ENCODE measurements at places on chromosomes 2 and 18. TPM values are rescaled to one million over a fixed set of nuclear protein-coding genes. Genes with fewer than 3 reads are reported as not detected.

RAB12 gene
- total RNA-seq, result 14.6 TPM

TTR gene
- not detected for total RNA-seq

DYTN gene
- total RNA-seq, result not detected

CNTNAP5 gene
- total RNA-seq, result not detected

MYO5B gene
- total RNA-seq, result not detected

DNER gene
- total RNA-seq, result not detected

GKN1 gene
- not detected for total RNA-seq

GRCh38 chr2:131425231-131425941 is 50.5 kb upstream of the TUBA3D start:
- no peak for DNase-seq

GRCh38 chr2:21041943-21042707 is 1.7 kb downstream of the APOB start:
- DNase-seq, result no peak

GRCh38 chr18:984004-984403 is 79.3 kb downstream of the ADCYAP1 start:
- DNase-seq, result no peak

DNA sequence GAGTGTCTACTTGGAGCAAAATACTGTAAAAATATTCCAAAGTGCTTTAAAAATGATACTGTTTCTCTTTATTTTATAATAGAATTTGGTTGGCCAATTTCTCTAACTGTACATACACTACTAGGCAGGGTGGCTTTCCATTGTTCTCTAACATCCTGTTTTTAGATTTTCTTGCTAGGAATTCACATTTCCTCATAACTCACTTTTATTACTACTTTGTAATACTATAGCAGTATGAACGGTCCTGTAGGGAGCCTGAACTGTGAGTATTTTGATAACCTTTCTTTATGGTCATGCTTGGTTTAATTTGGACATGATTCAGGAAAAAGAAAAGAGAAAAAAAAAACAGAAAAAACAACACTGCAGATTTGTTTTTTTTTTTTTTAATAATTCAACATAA is 37.8 kb downstream of the GCG start:
- no peak for DNase-seq

DNA sequence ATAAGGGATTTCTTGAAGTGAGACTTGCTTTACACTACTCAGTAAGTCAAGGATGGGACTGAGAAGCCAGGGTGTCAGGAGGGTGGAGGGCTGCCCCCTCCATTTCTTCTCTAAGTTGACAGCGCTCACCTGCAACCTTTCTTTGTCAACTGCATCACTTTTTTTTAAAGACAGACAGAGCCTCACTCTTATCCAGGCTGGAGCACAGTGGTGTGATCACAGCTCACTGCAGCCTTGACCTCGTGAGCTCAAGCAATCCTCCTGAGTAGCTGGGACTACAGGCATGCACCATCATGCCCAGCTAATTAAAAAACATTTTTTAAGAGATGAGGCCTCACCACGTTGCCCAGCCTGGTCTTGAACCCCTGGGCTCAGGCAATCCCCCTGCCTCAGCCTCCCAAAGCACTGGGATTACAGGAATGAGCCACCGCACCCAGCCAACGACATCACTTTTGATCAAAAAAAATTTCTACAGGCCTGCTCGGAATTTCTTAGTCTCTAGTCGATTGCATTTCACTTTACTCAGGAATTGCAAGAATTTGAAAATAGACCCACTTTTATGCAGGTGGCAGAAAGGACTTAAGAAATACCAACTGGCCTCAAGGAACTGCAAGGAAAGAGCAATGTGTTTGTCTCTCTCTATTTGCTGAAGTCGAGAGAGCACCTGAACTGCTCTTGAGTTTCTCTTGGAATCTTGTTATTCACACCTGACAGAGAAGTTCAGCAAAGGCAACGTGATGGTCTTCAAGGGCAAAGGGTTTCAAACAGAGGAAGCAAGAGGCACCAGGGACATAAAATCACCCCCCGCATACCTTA is 101.4 kb downstream of the MYOM1 start:
- DNase-seq, result no peak

- no peak for DNase-seq
Observed at GRCh38 chr2:13968811-13969210, 663.7 kb upstream of the LRATD1 start.

- no peak for DNase-seq
Observed at GRCh38 chr2:224941960-224942359, 100.3 kb downstream of the DOCK10 start.

DNA sequence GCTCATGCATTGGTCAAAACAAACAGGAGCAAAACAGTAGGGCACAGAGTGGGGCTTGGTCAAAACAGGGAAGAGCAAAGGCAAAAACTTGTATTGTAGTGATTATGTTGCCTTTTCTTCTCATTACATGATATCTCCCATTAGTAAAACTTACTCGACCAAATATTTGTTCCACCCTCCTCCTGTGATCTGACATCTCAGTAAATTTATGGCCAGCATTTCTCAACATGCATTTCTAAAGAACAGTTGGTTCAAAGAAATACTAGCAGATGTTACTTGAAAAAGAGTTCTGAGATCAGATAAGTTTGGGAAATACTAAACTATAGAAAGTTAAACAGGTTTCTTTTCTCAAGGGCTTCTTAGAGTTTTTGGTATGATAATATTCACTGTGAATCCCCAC is 423.1 kb downstream of the FIGN start:
- no peak for DNase-seq

- DNase-seq, result no peak
Observed at GRCh38 chr2:47225061-47225783, 70.1 kb upstream of the STPG4 start.

DNA sequence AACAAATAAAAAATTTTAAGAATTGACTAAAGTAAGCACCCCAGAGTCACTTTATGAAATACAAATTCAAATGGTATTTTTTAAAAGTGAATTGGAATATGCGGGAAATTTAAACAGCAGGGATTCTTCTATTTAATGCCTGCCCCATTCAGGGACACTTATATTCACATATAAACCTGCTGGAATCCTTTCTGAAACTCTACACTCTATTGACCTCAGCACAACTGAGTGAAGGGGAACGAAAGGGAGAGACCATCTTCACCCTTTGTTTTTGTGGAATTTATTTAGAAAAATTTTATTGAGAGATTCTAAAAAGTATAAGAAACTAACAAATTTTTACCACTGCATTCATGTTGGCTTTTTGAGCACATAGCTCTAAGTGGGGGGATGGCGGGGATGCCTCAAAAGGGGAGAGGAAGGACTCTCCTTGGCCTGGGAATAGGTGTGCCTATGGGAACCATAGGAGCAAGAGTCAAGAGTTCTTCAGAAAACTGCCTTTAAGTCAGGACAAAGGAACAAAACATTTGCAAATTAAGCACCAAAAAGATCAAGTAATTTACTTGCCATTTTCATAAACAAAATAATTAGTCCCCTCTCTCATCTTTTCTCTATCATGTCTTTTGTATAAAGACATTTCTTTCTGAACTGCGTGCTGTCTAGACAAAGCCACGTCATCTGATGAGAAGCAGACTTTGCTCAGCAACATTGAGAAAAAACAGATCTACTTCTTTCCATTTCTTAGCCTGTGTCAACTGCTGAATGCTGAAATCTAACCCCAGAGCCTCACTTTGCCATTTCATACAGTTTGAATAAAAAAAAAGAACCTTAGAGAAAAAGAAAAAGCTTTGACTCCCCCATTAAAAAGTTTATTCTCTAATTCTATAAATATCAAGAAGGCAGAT is 21.6 kb upstream of the FLACC1 start:
- DNase-seq, result no peak

GRCh38 chr2:46650556-46651001 is 171.2 kb downstream of the TMEM247 start:
- DNase-seq, result peak; percentile 71

DNA sequence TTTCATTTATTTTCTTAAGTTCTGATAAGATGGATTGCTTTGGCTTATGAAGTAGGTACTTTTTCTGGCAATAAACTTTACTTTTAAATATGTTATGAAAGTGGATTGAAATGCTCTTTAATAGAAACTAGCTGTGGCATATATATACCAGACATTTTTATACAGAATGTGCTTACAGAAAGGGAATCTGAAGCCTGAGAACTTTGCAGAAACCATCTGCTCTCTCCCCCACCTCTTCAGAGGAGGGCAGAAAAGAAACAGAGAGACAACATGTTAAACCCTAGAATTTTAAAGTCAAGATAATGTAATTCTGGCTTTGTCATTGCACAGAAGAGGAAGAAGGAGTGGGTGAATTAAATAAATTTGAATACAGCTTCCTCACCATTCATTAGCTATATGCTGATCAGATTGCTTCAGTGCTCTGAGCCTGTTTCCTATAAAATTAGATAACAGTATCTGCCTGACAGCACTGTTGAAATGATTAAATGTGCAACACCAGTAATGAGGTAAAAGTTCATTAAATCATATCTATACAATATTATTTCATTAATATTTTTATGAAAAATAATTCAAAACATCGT is 247.3 kb downstream of the CNTNAP5 start:
- DNase-seq, result no peak

GRCh38 chr18:79200546-79201268 is 131.5 kb downstream of the ATP9B start:
- DNase-seq, result no peak

DNA sequence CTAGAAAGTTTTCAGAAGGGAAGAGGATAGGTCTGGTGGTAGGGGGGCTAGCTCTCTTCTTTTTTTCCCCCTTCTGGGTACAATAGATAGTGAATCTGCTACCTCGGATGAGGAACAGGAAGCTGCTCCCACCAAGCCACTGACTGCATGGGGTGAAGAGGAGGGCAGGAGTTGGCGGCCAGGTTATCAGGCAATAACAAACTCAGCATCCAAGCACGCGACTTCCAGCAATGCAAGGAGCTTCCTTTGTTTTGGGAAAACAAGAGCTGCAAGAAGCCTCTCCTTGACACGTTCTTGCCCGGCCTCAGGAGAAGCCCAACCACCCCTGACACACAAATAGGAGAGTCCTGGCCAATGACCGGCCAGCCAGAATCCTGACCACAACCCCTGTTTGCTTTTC is 32.2 kb downstream of the NHEJ1 start:
- no peak for DNase-seq

DNA sequence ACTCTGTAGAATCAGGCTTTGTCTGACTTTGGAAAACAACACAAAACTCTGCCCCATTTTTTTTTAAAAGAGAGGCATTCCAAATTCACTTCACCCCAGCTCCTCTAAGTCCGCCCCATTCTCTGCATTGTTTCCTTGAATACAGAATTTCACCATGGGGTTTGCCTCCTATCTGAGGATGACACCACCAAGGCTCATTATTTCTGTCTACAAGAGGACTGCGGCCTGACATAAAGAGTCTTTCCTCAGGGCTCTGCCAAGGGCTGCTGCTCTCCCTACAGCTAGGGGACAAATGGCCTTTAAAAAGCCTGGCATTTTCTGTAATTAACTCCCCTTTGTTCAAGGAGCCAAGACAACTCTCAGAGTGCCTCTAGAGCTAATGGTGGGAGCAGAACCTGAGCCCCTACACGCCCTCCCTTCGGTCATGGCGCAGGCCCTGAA is 4.6 kb downstream of the CHST10 start:
- no peak for DNase-seq

- no peak for DNase-seq
Observed at GRCh38 chr2:229130522-229130921, 140.6 kb downstream of the PID1 start.

- no peak for DNase-seq
Observed at GRCh38 chr2:104050656-104051242, 803.2 kb upstream of the POU3F3 start.

- DNase-seq, result no peak
Observed at GRCh38 chr2:38444247-38444646, 67.2 kb upstream of the ATL2 start.

DNA sequence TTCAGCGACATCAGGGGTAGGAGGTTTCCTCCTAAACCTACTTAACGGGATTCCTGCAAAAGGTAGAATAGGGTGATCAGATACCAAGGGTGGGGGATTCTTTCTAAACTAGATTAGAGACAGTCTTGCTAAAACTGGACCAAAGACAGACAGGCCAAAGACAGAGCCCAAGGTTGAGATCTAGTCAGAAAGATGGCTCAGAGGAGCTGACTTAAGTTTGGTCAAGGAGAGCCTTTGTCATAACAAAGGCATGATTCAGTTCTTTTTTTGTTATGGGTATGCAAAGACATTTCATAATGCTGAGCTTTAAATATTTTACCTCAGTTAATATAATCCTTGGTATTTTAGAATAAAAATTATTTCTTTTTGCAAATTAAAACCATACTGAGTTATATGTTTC is 17.8 kb upstream of the GPR75 start:
- no peak for DNase-seq

DNA sequence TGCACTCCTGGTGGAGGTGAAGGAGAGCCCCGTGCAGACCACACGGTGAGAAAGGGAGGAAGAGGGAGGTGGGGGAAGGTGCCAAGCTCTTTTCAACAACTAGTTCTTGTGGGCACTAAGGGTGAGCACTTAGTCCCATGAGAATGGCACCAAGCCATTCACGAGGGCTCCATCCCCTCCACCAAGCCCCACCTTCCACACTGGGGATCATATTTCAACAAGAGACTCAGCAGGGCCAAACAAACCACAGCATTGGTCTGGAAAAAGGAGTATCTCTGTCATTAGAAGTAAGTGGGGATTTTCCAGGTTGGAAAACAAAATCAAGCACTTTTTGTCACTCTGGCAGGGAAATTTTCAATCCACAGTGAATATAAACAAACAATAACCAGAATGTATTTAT is 38.4 kb downstream of the ZAP70 start:
- no peak for DNase-seq

DNA sequence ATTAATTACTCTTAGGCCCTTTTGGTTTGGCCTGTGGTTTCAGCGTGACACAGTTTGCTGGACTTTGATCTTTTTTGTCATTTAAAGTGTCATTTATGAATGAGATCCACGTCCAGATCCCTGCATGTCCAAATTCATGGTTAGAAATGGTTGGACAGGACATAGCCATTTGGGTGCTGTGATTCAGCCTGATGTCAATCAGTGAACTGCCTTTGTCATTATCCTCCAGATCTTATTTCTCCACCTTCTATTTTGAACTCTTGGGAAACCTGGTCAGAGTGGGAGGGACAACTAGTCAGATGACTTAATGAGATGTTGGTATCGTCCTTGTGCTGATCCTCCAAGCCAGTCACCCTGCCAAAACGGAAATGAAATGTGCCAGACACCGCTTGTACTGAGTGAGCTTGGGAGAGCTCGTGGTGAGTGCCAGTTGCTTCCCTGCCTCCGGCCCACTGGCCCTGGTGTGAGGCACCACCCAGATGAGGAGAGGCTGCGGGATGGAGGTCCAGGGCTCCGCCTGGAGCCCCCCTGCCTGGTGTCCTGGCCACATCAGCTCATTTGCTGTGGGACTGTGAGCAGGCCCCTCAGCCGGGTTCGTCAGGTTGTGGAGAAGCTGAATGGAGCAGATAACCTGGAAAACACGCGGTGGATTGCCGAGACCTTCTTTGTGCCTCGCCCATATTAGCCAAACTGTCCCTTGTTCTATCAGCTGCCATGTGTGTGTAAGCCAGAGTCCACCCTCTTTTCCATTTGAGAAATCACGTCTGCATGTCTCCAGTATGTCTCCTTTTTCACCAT is 70.1 kb downstream of the DGKD start:
- DNase-seq, result no peak

DNA sequence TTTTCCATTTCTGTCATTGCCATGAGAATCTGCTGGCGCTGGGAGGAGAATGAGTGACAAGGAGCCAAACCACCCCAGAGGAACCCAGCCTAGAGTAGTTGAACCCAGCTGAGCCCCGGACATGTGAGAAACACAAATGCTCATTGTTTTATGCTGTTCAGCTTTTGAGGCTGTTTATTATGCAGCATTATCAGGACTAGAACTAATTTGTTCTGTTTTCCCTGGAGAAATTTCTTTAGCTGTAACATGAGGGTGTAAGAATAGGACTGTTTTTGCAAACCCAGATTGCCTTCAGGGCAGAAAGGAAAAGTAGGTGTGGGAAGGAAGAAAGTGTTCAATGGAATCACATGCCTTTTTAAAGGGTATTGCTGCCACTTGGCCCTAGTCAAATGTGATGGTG is 28.5 kb upstream of the DOCK10 start:
- no peak for DNase-seq
